ENCODE measurements at places on chromosomes 12 and 14.

DNA sequence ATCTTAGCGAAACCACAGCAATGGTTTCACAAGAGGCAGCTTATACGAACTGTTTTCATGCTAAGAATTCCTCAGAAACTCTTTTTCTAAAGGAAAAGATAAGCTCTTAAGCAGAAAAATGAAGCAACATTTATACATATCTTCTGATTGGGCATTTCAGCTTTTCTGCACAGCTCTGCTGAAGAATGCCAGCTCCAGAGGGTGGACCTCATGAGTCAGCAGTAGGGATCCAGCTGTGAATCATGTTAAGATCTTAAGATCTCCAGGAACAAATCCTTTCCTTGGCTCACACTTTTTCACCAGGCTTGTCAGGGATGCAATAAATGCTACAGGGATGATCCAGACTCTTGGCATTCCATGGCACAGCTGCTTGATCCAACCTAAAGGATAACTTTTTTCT lies 477.1 kb upstream of the CCDC196 start:
- peak; percentile 55 for DNase-seq

- DNase-seq: peak; percentile 25
These were observed 223.3 kb downstream of the CHST11 start for GRCh38 chr12:104680070-104680469.

GRCh38 chr12:15629108-15629507 lies 160.1 kb downstream of the EPS8 start:
- peak; percentile 99 for DNase-seq

GRCh38 chr12:6423267-6424007 lies 21.3 kb upstream of the CD27 start:
- peak; percentile 90 for DNase-seq

DNA sequence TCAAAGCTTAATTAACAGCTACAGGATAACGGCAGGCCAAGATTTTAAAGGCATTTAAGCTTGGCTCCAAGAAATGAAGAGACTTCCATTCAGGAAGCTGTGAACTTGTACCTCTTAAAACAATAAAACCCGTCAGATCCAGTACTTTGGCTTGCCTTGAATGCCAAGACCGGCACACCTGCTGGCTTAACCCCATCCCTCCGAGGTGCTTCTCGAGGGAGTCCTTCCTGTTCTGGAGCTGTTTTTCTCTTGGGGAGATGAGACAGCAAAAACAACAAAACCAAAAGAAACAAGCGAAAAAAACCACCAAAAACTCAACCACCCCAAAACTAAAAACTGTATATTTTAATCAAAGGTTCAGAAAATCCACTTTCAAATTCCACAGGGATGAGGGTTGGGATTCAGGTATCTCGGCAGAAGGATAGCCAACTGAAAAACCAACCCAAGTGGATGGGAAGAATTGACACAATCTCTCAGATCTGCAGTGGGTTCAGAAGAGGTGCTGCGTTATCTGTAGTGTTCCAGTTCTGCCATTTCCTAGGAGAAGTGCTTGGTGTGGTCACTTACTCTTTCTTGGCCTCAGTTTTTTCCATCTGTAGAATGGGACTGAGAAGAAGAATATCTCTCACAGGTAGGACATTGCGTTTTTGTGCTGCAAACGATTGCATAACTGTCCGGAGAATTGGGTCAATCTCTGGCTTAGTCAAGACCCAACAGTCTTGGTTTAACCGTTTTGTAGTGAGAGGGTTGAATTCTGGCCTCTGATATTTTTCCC lies 420.1 kb downstream of the VRK1 start:
- DNase-seq: no peak

DNA sequence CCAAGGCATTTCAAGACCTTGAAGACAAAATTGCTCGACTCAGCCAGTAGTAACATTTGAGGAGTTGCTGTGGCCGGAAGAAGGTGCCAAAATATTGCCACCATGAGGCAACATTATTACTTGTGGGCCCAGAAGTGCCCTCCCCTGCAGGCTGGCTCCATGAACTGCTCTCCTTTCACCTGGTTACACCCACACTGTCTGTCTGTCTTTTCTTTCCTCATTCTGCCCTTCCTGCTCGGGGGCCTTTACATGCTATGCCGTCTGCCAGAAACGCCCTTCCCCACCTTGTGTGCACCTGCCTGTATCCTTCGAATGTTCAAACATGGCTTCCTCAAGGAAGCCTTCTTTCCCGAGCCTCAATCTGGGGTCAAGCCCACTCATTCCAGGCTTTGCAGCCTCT lies 224.2 kb upstream of the DIO3 start:
- DNase-seq: no peak

DNA sequence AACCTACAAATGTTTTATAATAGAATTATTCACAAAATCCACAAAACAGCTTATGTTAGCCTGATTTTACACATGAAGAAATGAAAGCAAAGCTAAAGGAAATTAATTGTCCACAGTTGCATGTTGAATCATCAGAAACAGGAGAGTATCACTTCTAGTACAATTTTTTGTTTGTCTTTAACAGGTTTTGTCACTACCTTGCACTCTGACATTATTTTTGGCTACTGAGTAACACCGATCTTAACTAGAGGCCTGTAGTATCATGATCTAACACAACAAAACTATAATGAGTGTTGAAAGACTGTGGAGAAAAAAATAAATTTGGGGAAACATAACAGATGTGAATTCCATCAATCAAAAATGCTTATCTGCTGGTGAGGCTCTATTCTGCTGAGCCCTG lies 60.1 kb downstream of the TAOK3 start:
- no peak for DNase-seq

- no peak for DNase-seq
These were observed 14.0 kb upstream of the NRXN3 start for GRCh38 chr14:78156196-78156595.

DNA sequence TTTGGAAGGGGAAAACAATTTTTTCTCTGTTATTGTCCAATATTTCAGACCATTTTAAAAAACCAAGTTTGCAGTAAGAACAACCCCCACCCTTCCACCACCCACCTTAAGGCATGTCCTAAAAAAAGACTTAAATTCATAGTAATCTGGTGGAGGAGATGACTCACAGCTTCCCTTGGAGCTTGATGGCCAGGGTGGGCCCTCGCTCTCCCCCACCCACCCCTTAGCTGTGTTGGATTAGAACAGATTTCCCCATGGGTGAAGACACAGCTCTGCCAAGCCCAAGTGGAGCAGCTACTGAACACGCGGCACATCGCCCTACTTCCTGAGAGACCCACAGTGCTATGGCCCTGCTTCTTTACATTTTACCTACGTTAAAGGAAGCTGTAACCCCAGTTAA lies 140.3 kb downstream of the GCH1 start:
- DNase-seq: no peak

DNA sequence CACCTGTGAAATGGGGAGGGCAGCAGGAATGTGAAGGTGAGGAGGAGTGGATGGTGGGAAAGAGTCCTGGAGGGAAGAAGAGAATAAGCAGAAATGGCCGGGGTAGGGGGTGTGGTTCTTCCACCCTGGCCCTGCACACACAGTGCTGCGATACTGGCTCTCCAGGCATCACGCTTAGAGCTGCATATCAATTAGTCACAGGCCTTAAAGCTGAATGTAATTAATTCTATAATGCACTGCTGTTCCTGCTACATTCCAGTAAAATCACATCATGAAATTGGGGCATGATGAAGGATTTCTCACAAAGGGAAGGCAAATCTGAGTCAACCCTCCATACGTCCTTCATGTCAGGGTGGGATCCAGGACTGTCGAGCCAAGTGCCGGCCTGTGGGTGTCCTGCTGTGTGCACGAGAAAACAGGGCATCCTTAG lies 566.1 kb downstream of the BCL11B start:
- DNase-seq: no peak

DNA sequence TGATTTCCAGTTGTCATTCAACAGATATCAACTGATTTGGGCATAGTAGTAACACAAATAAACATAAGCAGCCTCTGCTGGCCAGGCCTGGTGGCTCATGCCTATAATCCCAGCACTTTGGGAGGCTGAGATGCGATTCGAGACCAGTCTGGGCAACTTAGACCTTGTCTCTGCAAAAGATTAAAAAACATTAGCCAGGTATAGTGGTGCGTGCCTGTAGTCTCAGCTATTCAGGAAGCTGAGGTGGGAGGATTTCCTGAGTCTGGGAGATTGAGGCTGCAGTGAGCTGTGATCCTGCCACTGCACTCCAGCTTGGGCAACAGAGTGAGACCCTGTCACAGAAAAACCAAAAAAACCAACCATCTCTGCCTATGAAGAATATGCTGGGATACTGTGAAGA lies 7.1 kb downstream of the METAP2 start:
- no peak for DNase-seq

DNA sequence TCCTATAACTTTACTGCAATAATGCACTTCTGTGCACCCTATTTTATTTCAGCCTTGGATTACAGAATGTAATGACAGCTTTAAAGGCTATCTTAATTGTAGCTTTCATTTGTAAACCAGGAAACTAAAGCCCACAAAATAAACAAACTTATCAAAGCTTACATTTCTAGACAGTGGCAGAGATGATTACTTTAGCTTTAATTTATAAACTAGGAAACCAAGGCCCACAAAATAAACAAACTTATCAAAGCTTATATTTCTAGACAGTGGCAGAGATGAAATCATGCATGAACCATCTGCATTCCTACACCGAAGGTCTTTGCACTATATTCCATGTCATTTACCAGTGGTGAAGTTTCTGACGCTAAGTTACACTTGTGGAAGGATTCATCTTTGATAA lies 74.4 kb downstream of the PRKD1 start:
- no peak for DNase-seq

- DNase-seq: no peak
These were observed 19.3 kb downstream of the ZNF664 start for GRCh38 chr12:123992118-123992825.

DNA sequence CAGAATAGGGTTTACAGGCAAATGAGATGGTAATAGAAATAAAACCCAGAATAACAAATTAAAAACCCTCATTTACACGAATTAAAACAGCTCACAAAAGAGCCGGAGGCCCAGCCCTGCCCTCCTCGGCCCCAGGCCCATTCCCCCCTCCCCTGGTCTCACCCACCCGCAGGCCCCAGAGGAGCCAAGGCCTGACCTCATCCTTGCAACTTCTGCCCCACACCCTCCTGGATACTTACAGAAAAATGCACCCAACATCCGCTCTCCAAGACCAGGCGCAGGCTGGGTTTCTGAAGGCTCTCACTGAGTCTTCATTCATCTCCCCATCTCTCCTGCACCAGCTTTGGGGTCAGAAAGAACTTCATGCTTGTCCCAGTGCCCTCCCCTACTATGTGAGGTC lies 16.2 kb upstream of the VSX2 start:
- DNase-seq: no peak

- DNase-seq: no peak
These were observed 251.1 kb downstream of the MED13L start for GRCh38 chr12:116026346-116026745.

- peak; percentile 26 for DNase-seq
These were observed 6.8 kb downstream of the PLEKHG3 start for GRCh38 chr14:64711039-64711438.

DNA sequence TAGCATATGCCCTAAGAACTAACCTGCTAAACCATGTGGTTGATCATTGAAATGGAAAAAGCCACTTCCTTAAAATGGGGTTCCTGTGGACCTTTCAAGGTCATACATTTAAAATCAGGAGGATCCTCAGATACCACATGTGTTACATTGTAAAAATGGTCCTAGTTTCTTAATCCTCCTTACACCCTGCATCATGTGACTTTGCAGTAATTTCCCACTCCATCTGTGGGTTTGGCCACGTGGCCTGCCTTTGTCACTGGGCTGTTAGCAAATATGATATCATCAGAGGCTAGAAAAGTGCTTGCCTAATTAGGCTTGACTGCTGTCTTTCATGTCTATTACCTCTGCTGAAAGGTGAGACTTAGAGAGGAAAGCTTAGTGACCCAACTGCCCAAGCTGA lies 70.7 kb downstream of the CMKLR1 start:
- no peak for DNase-seq

GRCh38 chr12:56204275-56204674 lies 15.0 kb upstream of the SMARCC2 start:
- DNase-seq: no peak

GRCh38 chr12:102888511-102888910 lies 28.5 kb downstream of the PAH start:
- DNase-seq: no peak

- no peak for DNase-seq
These were observed 12.9 kb upstream of the PEX5 start for GRCh38 chr12:7176595-7176994.

DNA sequence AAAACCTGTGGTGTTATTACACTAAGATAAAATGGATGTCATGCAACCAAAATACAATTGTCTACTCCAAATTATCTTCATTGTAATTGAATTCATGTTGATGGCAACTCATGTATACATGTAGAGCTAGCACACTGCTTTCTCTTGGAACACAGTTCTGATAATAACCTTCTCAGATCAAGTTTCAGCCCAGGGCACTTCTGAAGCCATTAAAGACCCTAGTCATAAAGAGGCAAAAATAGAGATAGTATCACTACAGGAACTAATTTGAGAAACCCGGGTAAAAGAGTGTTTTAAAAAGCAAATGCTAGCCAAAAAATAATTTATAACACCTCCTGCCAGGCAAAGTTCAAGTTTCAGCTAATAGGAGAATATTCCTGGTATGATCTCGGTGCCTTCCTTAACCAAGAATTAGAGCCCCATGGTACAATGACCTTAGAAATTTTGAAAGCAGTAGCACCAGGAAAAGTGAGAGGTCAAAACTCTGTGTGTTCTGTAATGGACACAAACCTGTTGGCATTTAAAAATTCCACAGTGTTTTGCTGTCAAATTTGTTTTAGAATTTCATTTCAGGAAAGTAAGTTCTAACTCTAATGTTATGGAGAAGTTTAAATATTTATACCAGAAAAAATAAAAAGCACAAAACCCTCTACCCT lies 105.0 kb upstream of the FRMD6 start:
- DNase-seq: no peak

DNA sequence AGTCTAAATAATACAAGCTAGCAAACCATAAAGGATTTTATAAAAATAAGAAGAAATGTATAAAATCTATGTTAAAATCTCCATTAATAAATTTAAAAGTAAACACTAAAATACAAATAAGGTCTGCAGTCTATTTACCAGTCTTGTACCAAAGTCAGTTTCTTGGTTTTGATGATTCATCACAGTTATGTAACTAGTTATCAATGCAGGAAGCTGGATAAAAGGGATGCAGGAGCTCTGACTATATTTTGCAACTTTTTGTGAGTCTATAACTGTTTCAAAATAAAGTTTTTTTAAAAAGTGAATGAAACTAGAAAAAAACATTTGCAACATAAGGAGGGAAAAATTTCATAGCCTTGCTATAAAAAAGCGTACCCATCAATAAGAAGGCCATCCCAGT lies 151.5 kb downstream of the DERA start:
- no peak for DNase-seq

DNA sequence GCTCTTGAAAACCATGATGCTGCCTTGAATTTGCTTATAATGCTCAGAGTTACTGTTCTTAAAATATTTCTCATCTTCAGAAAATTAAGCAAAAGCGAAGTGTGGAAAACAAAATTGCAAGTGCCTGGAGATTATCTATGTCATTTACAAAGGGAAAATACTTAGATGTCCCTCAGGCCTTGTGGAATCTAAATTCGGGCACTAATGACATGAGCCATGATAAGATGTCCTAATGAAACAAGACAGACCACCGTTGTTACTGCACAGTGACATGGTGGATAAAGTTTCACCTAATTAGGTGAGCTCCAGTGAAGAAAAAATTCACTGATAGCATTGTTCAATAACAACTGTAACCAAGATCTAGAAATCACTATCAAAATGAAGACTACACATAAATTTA lies 30.4 kb downstream of the PPP1R13B start:
- DNase-seq: no peak

GRCh38 chr12:132481345-132481744 lies 8.6 kb upstream of the FBRSL1 start:
- no peak for DNase-seq

- DNase-seq: peak; percentile 18
These were observed 53.6 kb downstream of the SLC25A47 start for GRCh38 chr14:100376751-100377171.

GRCh38 chr14:61296719-61297502 lies 15.8 kb upstream of the TMEM30B start:
- peak; percentile 47 for DNase-seq

Data from fibroblast of gingiva (primary cell).